EH (cell line): ENCODE measurements at places on chromosomes 5 and 9.

- no peak for DNase-seq
Measured at GRCh38 chr5:140791089-140791488, 3.6 kb upstream of the PCDHA2 start.

- DNase-seq = no peak
Measured at GRCh38 chr5:83543898-83544297, 72.4 kb downstream of the VCAN start.

- no peak for DNase-seq
Measured at GRCh38 chr5:116315531-116315930, 230.7 kb downstream of the COMMD10 start.

GRCh38 chr9:91166796-91167366 lies 194.8 kb downstream of the AUH start:
- peak; percentile 68 for DNase-seq

GRCh38 chr5:17219006-17219422 lies 1.6 kb downstream of the BASP1 start:
- peak; percentile 48 for DNase-seq

DNA sequence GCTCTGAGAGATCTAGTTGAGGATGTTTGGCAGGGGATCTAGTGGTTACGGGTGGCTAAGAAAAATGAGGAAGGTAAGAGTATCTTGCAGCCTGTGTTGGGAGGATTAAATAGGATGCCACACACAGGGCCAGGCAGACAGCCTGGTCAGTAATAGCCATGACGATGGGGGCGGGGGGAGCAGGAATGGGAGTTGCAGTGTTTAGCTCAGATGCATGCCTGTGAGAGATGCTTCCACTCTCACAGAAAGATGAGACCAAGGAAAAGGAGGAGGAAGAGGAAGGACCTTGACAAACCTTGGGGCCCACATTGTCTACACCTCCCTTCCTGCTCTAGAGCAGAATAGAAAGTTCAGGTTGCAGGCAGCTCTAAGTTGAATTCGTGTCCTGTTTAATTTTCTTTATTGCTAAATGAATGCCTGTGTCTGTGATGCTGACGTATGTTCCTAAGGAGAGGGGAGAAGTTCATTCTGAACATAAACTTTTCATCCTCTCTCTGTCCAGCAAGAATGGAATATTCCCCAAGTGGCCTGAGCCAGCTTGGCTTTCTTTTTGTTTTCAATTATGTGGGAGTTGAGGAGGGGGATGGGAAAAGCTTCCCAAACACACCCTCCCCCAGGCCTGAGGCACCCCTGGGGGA lies 28.7 kb downstream of the TGFBI start:
- DNase-seq = peak; percentile 53

DNA sequence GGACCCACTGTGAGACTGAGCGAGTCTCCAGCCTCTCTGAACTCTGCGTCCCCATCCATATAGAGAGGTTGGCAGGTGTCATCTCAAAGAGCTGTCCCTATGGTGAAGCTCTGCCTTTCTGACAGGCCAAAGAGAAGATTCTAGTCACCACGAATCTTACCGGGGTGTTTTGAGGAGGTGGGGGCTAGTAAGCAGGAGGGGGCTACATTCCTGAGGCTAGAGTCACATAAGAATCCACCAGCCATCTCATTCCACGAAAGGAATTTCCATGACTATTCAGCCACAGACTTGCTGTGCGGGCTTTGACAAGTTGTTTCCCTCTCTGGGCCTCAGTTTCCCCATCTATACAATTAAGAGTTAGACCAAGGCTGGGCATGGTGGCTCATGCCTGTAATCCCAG lies 16.3 kb downstream of the PDGFRB start:
- peak; percentile 93 for DNase-seq

GRCh38 chr9:120886490-120886967 lies 9.5 kb upstream of the PHF19 start:
- peak; percentile 75 for DNase-seq

- DNase-seq = peak; percentile 84
Measured at GRCh38 chr5:53424686-53425615, 55.5 kb upstream of the FST start.

GRCh38 chr5:128777052-128777451 lies 188.2 kb upstream of the SLC27A6 start:
- DNase-seq = no peak

- no peak for DNase-seq
Measured at GRCh38 chr5:133579766-133580165, 32.6 kb downstream of the FSTL4 start.

- DNase-seq = no peak
Measured at GRCh38 chr9:126695701-126696400, 82.1 kb downstream of the LMX1B start.

GRCh38 chr5:175383350-175383749 lies 60.6 kb downstream of the DRD1 start:
- no peak for DNase-seq

GRCh38 chr9:135796784-135797485 lies 95.0 kb downstream of the KCNT1 start:
- DNase-seq = no peak

DNA sequence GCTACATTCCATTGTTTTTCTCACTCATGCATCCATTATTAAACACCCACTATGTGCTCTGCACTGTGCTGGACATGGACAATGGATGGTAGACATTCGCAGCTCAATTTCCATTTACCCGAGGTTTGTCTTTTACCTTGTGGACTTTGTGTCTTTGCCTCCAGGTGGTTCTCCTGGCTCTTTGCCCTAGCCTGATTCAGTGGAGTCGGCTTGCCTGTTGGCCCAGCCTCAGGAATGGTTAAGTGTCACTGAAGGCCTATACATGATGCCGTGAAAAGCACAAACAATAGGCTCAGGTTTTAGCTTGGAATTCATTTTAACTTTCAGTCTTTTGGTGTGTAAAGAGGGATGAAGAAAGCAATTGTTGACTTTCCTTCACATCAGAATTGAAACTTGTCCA lies 16.5 kb upstream of the DMRT3 start:
- DNase-seq = no peak
